Hematopoietic multipotent progenitor cell treated with erythropoietin and hydrocortisone succinate and interleukin-3 and kit ligand, for 17 days (in vitro differentiated cells): ENCODE measurements at places on chromosomes 13 and 19.
A peak's percentile ranks its signal among the peaks of the same experiment; 100 is the strongest.

DNA sequence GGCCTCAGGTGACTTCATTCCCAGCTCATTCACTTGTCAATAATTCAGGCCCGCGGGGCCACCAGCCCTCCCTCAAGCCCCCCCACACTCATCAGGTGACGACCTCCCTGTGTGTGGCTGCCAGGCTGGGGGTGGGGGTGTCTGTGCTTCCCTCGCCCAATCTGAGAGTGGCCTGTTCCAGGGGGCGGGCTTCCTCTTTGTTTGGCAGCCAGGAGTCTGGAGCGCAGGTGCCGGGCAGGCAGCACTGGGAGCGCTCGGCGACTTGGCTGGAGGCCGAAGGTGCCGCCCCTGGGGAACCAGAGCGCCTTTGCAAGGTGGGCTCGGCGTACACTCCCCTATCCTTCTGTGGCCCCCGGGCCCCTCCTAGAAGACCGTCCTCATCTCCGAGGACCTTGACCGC lies 5.4 kb upstream of the ZNF98 start:
- DNase-seq, result no peak

GRCh38 chr19:18441804-18442788 lies 4.2 kb upstream of the ISYNA1 start:
- peak; percentile 29 for DNase-seq

GRCh38 chr13:40130871-40131636 lies 475.6 kb downstream of the COG6 start:
- no peak for DNase-seq

GRCh38 chr13:107450431-107450830 lies 764.9 kb downstream of the LIG4 start:
- no peak for DNase-seq

GRCh38 chr19:15107061-15108010 lies at the start of gene SYDE1:
TSS of gene SYDE1 (plus strand) at chr19:15107401. CDS start at chr19:15107434, 33 bp downstream.
- no peak for DNase-seq

- DNase-seq, result peak; percentile 73
These were observed 64.6 kb downstream of the PDS5B start for GRCh38 chr13:32650705-32651311.
